Activated T-helper 9 cell treated with anti-CD3 and anti-CD28 coated beads, Interleukin-2, amount 50 U/mL, for 16 hours (primary cell): ENCODE measurements at places on chromosomes 6 and 20.

- DNase-seq, result no peak
These were observed 14.2 kb upstream of the PREX1 start for GRCh38 chr20:48841875-48842529.

GRCh38 chr6:20021795-20022194 is 184.6 kb downstream of the ID4 start:
- no peak for DNase-seq

GRCh38 chr6:152034631-152035030 is 227.1 kb downstream of the ESR1 start:
- no peak for DNase-seq

- DNase-seq, result no peak
These were observed 65.5 kb downstream of the PPP1R3G start for GRCh38 chr6:5150551-5151075.

- DNase-seq, result no peak
These were observed 5.7 kb downstream of the MAPK13 start for GRCh38 chr6:36136034-36136433.
